ENCODE measurements at places on chromosomes 2 and 18.

DNA sequence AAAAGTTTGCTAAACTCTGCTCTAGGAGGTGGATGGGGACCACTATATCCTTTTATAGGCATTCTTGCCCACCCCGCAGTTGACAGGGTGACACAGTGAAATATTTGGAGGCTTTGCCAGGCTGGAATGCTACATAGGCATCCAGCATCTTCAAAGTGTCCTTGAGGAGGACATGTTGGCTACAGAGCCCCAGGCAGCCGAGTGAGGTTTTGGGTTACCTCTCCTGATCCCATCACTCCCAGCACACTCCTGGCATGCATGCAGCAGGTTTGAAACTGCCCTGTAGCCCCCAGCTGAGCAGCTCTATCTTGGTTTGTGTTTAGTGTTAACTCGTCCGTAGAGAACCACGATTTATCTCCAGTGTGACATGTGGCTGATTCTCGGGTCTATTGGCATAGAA lies 7.3 kb downstream of the FOSL2 start:
- DNase-seq = no peak

GRCh38 chr2:12732651-12733050 lies 15.9 kb downstream of the TRIB2 start:
- no peak for DNase-seq

DNA sequence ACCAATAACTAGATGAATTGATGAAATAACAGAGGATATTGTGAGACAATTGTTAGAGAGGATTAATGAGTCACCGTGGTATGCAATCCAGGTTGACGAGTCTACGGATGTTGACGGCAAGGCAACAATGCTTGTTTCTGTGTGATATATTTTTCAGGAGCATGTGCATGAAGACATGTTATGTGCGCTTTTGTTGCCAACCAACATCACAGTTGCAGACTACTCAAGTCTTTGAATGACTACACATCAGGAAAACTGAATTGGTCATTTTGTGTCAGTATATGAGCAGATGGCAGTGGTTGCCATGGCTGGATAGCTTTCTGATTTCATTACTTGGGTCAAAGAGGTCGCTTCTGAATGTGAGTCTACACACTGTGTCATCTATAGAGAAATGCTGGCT lies 96.8 kb upstream of the CRACDL start:
- no peak for DNase-seq

- DNase-seq = no peak
Observed at GRCh38 chr2:174683392-174683759, 80.9 kb downstream of the CHRNA1 start.

DNA sequence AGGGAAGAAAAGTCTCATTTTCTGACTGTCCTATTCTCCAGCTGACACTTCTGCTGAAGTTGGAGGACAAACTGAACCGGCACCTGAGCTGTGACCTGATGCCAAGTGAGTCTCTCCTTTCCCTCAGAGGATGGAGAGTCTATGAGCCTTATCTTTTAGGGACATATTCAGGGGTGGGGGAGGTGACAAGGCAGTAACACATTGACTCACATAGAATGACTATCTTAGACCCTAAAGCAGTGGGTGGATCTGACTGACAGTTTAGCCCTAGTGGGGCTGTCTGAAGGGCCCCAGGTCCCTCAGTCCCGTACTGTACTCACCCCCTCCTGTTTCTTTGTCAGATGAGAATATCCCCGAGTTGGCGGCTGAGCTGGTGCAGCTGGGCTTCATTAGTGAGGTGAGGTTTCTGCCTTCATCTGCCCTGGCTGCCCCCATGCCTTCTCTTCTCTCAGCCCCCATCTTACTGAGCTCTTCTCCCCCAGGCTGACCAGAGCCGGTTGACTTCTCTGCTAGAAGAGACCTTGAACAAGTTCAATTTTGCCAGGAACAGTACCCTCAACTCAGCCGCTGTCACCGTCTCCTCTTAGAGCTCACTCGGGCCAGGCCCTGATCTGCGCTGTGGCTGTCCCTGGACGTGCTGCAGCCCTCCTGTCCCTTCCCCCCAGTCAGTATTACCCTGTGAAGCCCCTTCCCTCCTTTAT lies 805 bp upstream of the KRTCAP3 start:
- no peak for DNase-seq

GRCh38 chr2:201414099-201415023 lies 36.9 kb downstream of the TRAK2 start:
- DNase-seq = peak; percentile 53

GRCh38 chr18:35553300-35553699 lies 28.2 kb upstream of the GALNT1 start:
- no peak for DNase-seq

GRCh38 chr18:10090668-10091067 lies 176.9 kb downstream of the VAPA start:
- no peak for DNase-seq

GRCh38 chr2:43051338-43051737 lies 175.1 kb downstream of the ZFP36L2 start:
- no peak for DNase-seq

DNA sequence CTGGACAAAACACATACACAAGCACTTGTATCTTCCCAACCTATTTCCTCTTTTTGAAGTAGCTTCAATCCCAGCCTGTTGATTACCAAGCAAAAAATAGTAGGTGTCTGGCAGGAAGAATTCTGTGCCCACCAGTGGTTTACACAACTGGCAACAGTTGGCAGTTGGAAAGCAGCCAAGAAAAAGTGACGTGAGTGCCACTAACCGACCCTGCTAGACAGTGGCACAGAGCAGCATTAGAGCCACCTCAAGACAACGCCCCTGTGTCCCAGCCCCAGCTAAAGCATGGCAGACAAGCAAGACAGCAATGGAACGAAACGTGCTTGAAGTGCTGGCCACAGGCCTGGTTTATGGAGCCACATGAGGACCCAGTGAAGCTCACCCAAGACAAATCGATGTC lies 379.6 kb downstream of the FBXO15 start:
- no peak for DNase-seq

GRCh38 chr2:193581807-193582206 lies 1387.1 kb upstream of the TMEFF2 start:
- DNase-seq = no peak

- DNase-seq = no peak
Observed at GRCh38 chr2:128284037-128284441, 34.6 kb downstream of the HS6ST1 start.
